Body of pancreas (tissue), 4 donors: ENCODE measurements at places on chromosomes 12 and 14.
A peak's percentile ranks its signal among the peaks of the same experiment; 100 is the strongest.

- no peak for DNase-seq
Observed at GRCh38 chr12:4119157-4119761, 154.3 kb upstream of the CCND2 start.

DNA sequence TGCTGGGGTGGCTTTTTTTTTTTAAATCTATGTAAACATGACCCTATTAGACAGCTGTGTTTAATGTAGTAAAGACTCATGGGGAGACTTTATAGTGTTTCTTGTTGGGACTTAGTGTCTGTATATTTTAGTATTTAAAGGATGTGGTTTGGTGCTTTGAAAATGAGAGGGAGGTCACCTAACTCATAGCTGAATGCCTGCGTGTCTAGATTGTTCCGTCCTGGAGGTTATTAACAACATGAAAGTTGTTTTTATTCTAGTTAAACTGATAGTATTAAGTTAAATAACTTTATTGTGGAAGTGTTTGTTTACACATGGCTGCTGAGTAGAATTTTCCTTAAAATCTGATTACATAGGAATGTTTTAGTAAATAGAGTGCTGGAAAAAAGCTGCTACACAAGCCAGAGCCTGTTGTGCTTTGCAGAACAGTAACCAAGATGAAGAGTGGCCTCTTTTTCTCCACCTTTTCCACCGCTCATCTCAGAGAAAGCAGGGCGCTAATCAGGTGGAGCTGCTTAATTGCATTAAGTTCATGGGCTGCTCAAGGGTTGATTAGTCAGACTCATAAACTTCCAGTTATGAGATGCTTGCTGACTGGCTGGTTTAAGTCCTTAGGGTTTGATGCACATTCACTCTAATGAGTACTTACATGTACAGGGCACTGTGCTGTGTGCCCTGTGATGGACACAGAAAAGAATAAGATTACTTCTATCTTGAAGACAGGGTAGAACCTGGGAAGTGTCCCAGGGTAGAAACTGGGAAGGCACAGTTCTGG is 62.7 kb downstream of the FBXO34 start:
- no peak for DNase-seq

DNA sequence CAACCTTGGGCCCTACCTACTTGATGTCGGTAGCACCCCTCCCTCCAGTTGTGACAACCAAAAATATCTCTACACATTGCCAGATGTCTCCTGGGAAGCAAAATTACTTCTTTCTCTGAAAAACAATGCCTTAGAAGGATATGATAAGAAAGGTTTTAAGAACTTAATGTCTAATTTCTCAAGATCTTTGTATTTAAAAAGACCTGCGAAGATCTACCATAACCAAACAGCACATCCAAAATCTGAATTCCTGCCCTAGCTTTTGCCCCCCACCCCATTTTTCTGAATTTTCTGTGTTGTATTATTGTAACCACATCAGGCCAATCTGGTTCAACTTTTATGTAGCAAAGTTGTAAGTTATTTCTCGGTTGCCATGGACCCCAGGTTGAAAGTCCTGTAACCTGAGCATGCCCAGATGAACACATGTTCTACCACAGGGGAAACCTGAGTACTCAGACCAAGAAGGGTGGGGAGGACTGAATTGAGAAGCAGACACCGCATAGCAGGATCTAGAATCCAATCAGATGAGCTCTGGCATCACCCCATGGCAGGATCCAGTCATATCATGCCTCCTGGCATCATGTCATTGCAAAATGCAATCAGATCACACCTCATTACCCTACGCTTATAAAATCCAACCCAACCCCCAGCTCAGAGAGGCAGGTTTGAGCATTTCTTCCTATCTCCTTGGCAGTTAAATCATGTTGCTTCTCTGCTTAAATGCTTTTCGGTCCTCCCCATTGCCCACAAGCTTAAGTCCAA is 8.7 kb downstream of the TMEM253 start:
- no peak for DNase-seq

DNA sequence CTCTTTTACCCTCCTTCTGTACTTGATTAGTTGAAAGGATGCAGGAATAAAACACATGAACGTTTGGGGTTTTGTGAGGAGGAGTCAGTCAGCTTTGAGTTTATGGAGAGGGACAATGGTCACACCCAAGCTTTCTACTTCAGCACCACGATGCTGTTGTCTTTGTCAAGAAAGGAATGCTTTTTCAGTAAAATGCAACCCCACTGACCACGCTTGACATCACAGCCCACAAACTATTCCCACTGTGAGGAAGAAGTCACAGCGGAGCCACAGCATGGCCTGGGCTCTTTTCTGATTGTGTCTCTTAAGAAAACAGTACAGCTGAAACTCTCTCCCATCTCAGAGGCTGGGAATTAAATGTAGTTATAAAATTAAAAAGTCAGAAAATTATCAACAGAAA is 135.2 kb downstream of the APAF1 start:
- no peak for DNase-seq

- no peak for DNase-seq
Observed at GRCh38 chr14:75911883-75912282, 69.9 kb downstream of the TGFB3 start.

- no peak for DNase-seq
Observed at GRCh38 chr12:69389831-69390230, 30.3 kb downstream of the YEATS4 start.

- no peak for DNase-seq
Observed at GRCh38 chr12:121034616-121035305, 4.3 kb downstream of the OASL start.

DNA sequence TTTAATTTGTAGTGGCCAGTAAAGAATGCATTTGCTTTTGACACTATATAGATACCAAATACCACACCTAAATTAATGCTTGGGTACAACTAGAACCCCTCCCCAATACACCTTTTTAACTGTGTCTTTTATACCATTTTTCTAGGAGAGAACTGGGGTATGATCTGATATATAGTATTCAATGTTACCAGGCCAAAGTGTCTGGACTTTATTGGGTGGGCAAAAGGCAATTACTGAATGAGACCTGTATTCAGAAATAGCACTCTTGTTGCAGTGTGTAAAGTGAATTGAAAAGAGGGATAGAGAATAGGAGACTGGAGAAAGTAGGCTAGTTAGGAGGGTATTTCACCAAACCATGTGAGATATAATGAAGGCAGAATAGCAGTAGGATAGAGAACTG is 74.4 kb downstream of the SEC23A start:
- no peak for DNase-seq

- no peak for DNase-seq
Observed at GRCh38 chr12:51669996-51670395, 79.0 kb downstream of the SCN8A start.

DNA sequence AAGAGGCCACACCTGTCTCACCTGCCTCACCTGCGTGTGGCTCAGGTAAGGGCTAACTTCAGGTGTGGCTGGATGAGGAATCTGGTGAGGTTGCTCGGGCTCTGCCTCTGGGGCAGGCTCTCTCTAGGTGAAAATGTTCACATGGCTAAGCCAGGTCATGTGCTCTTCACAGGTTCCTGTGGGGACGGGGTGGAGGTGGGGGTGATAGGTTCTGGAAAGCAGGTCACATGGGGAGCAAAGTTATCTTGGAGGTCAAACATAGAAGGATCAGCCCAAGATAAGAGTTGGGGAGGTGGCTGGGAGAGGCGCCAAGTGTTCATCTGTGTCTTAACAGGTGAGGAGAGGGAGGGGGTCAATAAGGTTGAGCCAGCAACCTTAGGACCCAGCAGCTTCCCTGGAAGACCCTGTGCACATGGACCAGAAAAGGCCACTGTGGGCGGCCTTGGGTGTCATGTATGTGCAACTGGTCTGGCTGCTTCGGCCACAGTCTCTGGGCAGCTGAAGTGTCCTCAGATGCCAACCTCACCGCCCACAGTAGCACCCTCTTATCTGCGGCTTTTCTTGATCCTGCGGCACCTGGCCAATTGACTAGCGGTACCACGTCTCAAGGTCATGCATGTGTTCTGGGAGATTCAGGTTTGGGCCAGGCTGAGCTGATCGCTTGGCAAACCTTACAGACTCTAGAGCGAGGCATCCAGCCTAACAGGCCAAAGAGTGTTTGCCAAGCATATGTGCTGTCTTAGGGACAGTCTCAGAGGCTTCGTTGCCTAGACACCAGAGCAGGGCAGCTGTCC is 60.5 kb downstream of the CACNA1C start:
- DNase-seq = peak; percentile 83

DNA sequence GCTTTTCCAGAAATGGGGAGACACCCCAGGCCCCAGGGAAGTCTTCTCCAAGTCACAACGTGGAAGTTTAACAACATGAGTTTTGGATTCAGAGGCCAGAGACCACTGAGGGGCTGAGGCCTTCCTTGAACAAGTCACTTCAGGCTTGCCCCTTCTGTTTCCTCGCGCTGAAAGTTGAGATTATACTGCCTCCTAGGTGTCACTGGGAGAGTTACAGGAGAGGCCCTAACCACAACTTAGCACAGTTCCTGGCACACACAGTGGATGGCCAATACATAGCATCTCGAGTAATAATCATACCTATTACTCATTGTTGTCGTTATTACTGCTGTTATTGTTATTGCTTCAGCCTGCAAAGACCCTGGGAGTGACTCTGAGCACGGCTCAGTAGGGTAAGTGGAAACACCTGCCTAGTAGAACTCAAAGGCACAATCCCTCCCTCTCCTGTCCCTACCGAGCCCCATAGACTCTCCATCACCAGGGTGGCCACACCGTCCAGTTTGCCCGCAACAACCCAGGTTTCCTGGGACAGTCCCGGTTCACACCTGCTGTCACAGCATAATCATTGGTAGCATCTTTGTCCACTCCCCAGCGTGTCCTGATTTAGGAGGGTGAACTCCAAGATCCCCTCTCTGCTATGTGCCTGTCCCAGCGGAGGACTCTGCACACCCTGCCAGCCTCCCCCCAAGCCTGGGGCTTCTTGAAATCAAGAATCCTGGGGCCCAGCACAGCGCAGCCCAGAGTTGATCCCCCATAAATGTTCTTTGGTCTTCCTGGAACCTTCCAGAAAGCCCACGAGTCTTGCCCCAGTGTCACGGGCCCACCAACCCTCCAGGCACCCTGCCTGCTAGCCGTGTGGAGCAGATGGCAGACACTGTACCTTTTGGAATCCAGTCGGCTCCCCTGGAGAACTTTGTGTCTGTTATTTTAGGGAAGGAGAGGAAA is 85.0 kb downstream of the SYNE3 start:
- DNase-seq = no peak

DNA sequence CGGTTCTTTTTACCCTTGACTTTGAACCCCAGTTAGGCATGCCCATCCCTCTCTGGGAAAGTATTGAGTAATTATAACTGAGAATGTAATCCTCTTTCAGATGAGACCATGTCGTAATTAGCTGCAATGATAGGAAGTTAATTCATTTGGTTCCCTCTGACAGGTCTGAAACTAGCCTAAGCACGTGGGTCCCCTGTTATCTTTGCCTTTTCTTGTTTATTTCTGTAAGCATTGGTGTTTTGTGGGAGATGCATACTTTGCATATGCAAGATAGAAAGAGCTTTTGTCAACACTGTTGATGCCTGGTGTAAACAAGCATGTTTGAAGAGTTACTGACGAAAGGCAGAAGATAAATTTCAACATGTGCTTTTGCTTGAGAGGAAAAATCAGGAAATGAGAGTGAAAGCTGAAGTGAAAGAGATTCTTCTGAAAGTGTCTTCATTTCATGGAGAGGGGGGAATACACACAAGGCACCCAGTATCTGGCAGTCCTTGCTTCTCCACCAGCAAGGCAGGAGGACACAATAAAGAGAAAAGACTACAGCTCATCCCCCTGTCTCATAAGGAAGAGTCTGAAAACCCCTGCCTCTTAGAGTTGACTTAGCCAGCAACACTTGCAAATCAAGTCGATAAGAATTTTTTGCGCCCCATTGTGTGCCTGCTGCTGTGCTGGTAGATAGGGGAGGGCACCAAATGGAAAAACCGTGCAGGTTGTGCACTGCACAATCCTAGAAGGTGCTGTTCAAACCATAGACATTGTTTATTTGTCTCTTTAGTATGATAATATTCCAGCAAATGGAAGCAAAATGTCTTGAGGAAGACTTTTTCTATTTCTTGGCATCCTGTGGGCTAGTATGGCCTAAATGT is 77.8 kb downstream of the SLC24A4 start:
- peak; percentile 18 for DNase-seq

DNA sequence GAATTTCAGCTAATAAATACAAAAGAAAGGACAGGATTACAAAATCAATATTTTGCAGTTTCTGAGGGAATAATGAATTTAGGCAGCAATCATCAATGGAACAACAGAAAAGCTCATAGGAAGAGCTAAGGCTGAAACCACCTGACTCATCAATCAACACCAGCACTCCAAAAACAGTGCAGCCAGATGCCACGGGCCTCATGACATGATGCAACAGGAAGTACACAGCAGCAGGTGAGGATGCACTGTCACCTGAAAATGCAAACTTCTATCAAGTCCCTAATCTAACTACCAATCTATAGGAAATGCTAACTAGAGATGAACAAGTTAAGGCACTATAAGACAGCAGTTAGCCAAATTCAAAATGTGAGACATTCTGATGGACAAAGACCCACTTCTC is 21.7 kb downstream of the GNS start:
- DNase-seq = no peak

- no peak for DNase-seq
Observed at GRCh38 chr14:103008768-103009357, 48.5 kb downstream of the CDC42BPB start.

GRCh38 chr14:53929871-53930715 is 26.5 kb downstream of the BMP4 start:
- peak; percentile 33 for DNase-seq

DNA sequence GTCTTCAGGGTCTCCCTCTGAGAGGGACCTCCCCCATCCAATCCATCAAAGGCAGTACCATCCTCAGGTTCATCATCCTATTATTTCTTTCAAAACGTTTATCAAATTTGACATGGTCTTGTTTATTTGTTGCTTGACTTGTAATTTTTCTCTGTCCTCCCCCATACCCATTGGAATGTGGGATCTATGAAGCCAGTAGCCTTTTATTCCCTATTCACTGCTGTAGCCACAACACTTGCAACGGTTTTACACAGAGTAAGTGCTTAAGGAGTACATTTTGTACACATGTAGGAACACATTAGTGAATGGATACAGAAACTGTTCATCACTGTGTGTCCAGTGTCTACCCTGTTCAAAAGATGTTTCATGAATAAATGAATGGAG is 41.5 kb downstream of the IGF1 start:
- no peak for DNase-seq

- no peak for DNase-seq
Observed at GRCh38 chr12:89461190-89461589, 63.4 kb downstream of the GALNT4 start.

DNA sequence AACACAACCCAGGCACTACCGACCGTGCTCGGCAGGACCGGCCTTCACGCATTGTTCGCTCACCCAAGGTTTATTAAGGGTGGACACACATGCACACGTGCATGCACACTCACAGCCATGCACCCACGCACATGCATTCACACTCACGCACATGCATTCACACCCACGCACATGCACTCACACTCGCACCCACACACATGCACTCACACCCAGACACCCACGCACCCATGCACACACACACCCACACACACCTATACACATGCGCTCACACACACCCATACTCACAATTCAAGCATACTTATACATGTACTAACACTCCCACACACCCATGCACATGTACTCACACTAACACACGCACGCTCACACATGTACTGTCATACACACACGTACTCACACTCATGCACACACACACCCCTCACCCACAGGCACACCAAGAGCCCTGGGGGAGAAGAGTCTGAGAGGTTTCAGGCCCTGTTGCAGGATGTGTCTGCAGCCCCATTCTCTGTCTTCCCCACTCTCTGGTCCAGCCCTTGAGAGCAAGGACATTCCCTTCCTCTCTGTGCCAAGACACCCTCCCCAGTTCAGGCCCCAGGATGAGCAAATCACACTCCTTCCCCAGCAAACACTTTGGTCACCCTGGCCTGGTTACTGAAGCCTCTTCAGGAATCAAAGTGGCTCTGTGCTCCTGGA is 49.4 kb upstream of the BCL11B start:
- DNase-seq = no peak

GRCh38 chr12:93763746-93764147 is 86.6 kb downstream of the CRADD start:
- no peak for DNase-seq
